ENCODE measurements at places on chromosomes 2 and 18.
A peak's percentile ranks its signal among the peaks of the same experiment; 100 is the strongest.

- DNase-seq, result no peak
These were observed 273.6 kb downstream of the SRBD1 start for GRCh38 chr2:45337481-45337880.

DNA sequence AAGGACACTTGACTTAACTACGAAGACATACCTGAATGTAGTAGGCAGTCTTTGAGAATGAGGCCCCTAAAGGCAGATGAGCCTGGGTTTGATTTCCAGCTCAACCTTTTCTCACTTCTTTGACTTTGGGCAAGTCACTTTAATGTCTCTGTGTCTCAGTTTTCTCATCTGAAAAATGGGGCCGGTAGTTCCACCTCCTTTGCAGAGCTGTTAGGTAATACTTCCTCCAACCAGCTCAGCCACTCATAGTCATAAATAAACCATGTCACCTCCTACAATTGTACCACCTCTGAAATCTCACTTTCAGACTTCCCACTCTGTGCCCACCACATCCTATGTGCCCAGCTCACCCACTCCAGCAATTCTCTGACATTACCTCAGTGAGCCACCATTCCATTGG is 10.4 kb downstream of the ARHGAP25 start:
- DNase-seq, result no peak

DNA sequence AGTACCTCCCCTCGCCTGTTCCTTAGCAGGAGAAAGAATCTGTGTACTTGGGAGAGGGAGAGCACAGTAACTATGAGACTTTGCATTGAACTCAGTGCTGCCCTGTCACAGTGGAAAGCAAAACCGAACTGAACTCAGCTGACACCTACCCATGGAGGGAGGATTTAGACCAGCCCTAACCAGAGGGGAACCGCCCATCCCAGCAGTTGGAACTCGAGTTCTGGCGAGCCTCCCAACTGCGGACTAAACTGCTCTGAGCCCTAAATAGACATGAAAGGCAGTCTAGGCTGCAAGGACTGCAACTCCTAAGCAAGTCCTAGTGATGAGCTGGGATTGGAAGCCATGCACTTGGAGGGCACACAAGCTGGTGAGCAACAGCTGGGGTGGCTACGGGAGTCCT is 110.4 kb downstream of the GRB14 start:
- peak; percentile 25 for DNase-seq

DNA sequence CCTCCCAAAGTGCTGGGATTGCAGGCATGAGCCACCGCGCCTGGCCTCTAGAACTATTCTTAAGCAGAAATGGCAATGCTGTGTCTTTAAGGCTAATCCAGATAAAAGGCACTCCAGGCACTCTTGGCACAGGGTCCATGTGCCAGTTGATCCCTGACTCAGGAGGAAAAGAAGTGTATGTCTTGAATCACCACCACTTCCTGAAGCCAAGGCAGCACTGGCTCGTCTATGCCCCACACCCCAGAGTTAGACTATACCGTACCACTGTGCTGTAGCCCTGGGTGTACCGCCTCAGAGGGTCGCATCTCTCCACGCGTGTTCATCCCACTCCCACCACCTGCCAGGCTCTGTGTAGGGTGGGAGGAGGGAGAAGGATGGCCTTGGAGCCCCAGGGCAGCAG is 9.0 kb downstream of the TNFRSF11A start:
- DNase-seq, result no peak

- peak; percentile 74 for DNase-seq
These were observed 7.1 kb upstream of the NAPG start for GRCh38 chr18:10518595-10519255.

DNA sequence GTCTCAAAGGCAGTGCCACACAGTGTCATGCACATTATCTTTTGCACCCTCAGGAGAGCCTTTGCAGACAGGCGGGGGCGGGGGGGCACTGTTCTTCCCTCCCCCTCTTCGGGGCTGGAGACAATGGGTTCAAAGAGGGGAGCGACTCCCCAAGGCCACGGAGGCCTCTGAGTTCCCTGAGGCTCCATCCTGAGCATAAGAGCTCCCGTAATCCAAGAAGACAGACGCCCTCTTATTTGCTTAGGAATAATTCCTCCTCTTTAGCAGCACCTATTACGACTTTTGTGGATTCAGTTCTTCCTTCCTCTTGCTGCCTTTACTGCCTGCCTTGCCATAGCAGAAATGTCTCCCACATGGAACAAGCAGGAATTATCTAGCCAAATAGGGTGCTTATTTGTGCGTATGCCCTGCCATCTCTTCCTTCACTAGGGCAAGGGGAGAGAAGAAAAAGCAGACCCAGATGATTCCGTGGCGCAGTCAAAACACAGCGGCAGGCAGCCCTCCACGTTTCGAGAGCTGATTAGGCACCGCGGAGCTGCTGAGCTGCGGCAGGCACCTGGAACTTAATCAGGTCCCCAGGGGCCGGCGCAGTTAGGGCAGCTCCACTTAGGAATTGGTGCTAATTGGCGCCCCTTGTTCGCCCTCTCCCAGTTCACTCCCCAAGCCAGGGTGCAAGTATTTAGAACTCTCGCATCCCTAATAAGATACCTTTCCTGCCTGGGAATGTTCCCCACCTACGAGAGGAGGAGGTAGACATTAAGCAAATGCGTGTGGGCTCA is 233.4 kb upstream of the MYT1L start:
- DNase-seq, result no peak

DNA sequence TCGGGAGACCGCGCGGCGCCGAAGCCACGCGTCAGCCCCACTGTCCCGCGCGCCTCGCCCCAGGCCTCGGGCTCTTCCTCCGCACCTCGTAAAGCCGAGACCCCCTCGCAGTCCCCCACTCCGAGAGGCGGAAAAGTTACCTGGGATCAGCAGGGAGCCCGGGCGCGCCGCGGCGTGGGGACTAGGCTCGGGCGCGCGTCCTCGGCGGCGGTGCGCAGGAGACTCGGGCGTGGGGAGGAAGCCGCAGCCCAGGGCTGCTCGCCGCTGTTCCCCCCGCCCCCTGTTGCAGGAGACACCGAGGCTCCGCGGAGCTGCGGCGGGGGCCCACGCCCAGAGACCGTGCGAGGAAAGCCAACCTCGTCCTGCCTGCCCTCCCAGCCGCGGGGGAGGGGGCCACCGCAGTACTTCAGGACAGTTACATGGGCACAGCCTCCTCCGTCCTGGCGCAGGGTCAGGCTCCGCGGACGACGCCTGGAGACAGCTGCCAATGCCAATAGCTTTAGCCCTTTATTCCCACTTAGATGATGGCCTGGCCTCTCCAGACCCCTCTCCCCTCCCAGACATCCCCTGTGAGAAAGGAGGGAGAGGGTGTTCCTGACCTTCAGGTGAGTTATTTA is at the start of gene EPB41L3:
Gene EPB41L3 (minus strand): TSS at position 225 of the 617 bp plus-strand sequence. CDS start 54,814 bp downstream, outside the sequence.
- peak; percentile 70 for DNase-seq

DNA sequence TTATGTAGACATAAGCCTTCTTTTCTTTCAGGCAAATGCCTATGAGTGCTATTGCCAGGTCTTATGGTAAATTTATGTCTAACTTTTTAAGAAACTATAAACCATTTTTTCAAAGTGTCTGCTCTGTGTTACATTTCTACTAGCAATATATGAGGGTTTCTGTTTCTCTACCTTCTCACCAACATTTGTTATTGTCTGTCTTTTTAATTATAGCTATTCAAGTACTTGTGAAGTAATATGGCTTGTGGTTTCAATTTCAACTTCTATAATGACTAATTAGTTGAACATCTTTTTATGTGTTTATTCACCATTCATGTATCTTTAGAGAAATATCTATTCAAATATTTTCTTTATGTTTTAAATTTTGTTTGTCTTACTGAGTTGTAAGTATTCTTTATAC is 213.1 kb upstream of the MC4R start:
- no peak for DNase-seq

DNA sequence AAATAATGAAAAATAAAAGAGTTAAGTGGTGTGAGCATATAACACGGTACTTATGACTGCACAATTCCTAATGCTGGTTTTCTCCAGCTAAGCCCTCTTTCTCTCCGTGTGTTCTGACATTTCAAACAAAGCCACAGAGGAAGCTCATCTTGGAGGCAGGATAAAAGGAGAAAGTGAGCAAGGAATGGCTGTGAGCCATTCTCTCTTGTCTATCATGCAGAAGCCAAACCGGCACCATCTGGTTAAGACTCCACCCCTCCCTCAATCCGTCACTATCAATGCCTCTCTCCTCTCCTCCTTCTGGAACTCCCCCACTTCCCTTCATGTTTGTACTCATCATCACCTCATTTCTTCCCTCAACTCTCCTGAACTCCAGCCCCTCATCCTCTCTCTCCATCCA is 210.4 kb downstream of the TMEM163 start:
- no peak for DNase-seq

DNA sequence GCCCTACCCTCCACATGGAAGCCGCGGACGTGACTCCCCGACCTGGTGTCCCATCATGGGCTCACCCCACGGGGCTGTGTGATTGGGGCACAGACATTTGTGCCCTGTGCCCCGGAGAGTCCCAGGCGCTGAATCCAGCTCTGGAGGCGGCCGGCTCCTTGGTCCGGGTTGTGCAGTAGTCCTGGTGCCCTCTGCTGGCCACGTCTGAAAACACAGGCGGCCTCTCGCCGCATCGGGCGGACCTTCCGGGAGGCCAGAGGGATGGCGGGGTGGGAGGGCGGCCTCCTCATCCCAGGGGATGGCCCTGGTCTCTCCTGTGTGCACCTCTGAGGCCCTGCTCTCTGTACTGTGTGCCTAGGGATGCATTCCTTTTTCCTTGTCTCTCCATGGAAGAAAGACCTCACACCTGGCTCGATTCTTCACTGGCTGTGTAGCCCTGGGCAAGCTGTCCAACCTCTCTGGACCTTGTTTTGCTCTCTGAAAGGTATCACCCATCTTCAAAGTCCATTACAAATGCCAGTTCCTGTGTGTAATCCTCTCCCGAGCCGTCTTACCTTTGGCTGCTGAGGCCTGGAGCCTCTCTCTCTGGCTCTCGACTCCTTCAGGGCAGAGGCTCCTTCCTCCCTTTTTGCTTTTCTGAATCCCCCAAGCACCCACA is 27.6 kb downstream of the CELF4 start:
- DNase-seq, result peak; percentile 83

DNA sequence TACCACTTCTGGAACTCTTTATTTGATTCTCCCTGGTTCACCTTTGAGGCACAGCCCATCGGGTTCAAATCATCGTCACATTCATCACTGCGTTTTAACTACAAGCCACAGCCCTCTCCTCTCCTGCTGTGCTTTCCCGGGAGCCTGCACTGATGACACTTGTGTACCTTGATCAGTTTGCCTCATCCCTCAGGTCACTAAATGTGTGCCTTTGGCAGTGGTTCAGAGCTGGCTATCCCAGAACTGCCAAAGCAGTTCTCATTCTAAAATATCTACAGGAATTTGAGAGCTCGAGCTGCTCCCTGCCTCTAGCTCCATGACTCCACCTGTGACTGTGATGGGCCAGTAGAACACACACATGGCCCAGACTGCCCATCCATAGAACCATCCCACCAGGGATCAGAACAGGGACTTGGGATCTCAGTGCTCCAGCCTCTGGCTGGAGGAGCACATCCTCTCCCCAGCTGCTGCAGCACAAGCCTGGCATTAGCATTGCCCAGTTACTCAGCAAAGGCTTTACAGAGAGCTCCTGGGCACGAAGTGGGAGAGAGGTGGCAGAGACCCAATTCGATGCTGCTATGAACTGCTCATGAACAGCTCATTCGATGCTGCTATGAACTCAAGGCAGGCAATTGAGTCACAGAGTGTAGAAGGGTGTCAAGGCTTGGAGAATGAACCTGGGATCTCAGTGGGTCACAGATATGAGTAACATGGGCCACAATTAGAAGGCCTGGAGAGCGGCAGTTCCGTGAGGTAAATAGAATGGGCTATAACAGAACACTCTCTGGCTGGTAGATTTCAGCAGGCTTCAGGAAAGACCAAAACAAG is 41.9 kb downstream of the EVA1A start:
- no peak for DNase-seq

GRCh38 chr2:157059036-157059435 is 198.5 kb upstream of the GALNT5 start:
- DNase-seq, result no peak

GRCh38 chr2:72694715-72695496 is 130.9 kb downstream of the EXOC6B start:
- peak; percentile 53 for DNase-seq

GRCh38 chr2:226001716-226002115 is 602.2 kb downstream of the NYAP2 start:
- no peak for DNase-seq

GRCh38 chr18:12748671-12749070 is 45.8 kb downstream of the PSMG2 start:
- DNase-seq, result no peak

GRCh38 chr2:11920993-11921583 is 174.7 kb downstream of the LPIN1 start:
- no peak for DNase-seq

DNA sequence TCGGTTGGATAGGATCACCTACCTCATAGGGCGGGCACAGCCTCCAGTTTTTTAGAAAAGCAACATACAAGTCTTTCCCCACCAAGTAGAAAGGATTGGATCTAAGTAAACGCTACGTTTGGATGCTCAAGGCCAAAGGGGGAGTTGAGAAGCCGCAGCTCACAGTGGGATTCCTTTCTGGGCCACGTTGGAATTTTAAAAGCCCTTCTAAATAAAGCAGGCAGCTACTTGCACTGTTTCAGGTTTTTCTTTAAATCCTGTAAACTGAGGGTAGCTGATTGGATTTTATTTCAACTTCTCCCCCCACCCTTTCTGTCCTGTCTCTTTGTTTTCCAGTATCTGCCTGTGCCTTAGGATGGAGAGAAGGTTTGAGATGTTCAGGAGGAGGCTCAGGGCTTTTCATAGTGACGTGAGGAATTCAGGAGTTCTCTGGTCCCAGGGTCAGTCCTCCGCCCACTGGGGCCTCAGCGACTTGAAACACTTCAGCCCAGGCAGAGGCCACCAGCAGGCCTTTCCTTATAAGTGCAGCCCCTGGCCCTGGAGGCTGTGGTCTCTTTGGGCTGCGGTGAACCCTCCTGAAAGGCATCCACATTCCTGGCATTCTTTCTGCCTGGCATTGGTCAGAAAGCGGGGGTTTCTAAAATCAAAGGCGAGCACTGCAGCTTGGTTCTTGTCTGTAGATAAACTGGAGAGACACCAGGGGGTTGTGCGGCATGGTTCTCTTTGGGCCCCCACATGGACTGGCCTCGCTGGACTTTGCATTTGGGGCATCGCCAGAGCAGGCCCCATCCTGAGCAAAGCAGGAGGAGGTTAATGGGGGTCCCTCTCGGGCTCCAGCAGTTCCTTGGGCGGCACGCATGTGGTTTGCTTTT is 44.5 kb downstream of the SH3BP4 start:
- DNase-seq, result no peak

DNA sequence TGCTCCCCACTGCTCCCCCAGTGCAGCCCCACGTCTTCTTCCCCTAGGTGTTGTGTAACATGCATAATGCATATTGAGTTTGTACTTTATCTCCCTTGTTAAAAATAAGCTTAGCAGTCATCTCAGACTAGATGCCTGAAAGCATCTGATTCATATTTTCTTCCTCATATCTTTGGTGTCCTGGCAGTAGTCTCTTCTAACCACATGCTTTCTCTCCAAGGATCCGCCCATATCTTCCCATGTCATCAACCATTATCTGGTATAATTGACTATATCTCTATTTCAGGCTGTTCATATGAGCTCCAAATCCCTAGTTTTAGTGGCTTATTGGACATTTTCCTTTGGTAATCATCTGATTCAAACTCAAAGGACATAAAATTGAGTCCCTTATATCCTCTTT is 426.3 kb downstream of the LRP1B start:
- no peak for DNase-seq
